Erythroblast (primary cell): ENCODE measurements at places on chromosomes 13 and 19.

DNA sequence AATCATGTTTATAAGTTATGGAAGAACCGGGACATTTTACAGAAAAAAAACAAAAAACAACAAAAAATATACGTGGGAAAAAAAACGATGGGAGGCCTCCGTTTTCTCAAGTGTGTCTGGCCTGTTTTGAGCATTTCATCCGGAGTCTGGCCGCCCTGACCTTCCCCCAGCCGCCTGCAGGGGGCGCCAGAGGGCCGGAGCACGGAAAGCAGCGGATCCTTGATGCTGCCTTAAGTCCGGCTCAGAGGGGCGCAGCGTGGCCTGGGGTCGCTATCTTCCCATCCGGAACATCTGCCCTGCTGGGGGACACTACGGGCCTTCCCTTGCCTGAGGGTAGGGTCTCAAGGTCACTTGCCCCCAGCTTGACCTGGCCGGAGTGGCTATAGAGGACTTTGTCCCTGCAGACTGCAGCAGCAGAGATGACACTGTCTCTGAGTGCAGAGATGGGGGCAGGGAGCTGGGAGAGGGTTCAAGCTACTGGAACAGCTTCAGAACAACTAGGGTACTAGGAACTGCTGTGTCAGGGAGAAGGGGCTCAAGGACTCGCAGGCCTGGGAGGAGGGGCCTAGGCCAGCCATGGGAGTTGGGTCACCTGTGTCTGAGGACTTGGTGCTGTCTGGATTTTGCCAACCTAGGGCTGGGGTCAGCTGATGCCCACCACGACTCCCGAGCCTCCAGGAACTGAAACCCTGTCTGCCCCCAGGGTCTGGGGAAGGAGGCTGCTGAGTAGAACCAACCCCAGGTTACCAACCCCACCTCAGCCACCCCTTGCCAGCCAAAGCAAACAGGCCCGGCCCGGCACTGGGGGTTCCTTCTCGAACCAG, 1.8 kb upstream of the APOE start:
- DNase-seq, result peak; percentile 87

- no peak for DNase-seq
These were observed 16.1 kb upstream of the TTYH1 start for GRCh38 chr19:54399189-54399588.

- DNase-seq, result no peak
These were observed 21.9 kb downstream of the LCP1 start for GRCh38 chr13:46160065-46160464.

DNA sequence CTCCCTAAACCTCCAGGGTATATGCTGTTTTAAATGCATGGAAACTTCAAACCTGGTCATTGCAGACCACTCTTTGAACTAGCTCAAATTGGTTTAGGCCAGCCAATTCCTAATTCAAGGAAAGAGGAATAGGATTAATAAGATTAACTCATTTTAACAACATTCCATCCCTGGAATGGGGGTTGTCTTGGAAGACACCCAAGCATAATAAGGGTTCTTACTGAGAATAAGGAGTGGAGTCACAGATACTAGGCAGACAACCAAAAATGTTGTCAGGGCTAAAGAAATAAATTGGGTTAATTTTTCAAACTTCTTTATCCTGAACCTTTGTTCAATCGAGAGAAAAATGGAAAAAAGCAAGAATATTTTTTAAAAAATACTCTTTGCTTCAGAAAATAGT, 186.2 kb downstream of the PCDH9 start:
- DNase-seq, result no peak

DNA sequence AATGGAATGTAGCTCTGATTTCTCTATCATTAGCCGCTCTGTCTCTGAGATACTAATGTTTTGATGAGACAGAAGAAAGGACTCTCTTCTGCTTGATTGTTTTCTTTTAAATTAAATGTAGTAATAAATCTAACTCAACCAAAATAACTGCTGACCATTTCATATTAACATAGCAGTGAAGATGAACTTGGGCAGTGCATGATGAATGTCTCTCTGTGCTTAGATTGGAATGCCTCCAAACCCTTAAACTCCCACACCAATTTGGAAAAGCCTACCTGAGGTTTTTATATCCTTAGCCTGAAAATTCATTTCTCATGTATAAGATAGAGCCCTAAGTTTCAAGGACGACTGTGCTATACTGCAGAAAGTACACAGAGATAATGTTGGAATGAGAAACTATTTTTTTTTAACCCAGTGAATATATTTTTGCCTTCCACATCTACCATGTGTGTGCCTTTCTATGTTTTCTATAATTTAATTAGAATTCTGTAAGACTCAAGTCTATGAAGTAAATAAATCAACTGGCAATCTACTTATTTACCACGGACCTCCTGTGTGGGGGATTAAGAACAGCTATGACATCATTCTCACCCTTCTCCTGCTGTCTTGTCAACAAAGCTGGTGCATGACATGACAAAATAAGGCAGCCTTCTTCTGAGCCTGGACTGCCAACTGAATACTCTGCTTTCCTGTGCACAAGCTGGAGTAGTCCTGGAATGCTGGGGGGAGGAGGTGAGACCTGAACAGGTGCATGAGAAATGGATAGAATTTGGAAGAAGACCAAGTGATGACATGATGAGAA, 155.5 kb downstream of the FGF9 start:
- no peak for DNase-seq

DNA sequence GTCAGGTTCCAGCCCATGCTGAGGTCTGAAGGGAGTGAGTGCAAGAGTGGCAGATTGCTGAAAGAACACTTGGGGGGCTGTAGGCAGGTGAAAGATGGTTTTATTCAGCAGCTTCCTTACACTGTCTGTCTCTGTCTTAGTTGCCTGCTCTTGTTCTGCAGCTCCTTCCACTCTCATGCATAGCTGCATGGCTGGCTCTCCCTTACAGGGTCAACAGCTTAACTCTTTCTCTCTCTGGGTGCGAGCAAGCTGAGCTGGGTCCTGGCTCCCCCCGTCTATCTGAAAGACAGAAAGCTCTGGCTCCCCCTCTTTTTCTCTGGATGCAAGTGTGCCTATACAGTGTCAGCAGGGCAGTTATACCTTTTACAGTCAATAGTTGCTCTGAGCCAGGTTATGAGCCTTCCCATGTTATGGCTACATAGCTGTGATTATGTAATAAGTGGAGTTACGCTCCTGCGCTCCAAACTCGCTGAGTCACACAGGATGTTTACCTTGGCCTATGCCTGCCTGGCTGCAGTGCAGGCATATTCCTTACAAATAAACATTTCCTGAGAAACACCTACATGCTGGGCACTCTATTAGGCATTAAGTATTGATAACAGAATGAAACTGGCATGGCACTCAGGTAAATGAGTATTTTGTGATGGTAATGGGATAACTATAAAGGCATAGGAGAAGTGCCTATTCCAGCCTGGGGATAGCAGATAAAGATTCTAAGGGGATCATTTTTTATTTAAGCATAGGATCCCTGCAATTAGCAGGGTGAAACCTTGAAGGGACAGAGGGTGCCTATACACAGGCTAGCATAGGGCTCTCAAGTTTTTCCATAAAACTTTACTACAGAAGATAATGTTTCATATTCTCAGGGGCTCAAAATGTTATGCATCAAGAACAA, 826.9 kb upstream of the PCDH9 start:
- DNase-seq, result no peak

- DNase-seq, result no peak
These were observed 6.2 kb downstream of the GFY start for GRCh38 chr19:49431330-49431749.

- DNase-seq, result no peak
These were observed 35.7 kb downstream of the DZIP1 start for GRCh38 chr13:95608640-95609323.

GRCh38 chr13:114275304-114275703, 6.1 kb upstream of the UPF3A start:
- no peak for DNase-seq

DNA sequence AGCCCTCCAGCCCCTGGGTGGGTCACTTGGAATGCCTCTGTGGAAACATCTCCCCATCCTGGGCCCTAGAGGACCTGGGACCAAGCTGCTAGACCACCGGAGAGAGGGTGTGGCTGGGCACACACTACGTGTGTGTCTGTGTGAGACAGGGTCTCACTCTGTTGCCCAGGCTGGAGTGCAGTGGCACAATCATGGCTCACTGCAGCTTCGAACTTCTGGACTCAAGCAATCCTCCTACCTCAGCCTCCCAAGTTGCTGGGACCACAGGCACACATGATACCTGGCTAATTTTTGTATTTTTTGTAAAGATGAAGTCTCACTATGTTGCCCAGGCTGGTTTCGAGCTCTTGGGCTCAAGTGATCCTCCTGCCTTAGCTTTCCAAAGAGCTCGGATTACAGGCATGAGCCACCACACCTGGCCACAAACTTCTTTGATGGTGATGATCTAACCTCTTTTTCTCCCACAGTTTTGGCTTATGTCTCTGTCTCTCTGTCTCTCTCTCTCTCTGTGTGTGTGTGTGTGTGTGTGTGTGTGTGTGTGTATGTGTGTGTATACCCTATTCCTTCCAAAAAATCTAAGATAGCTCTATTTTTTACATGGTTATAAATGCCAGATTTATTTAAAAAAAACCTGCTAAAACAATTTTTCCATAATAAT, 32.1 kb upstream of the SLC7A9 start:
- no peak for DNase-seq

- no peak for DNase-seq
These were observed 213.7 kb downstream of the RFC3 start for GRCh38 chr13:34031610-34032009.

GRCh38 chr19:32201636-32202051, 143.8 kb upstream of the ZNF507 start:
- DNase-seq, result no peak

DNA sequence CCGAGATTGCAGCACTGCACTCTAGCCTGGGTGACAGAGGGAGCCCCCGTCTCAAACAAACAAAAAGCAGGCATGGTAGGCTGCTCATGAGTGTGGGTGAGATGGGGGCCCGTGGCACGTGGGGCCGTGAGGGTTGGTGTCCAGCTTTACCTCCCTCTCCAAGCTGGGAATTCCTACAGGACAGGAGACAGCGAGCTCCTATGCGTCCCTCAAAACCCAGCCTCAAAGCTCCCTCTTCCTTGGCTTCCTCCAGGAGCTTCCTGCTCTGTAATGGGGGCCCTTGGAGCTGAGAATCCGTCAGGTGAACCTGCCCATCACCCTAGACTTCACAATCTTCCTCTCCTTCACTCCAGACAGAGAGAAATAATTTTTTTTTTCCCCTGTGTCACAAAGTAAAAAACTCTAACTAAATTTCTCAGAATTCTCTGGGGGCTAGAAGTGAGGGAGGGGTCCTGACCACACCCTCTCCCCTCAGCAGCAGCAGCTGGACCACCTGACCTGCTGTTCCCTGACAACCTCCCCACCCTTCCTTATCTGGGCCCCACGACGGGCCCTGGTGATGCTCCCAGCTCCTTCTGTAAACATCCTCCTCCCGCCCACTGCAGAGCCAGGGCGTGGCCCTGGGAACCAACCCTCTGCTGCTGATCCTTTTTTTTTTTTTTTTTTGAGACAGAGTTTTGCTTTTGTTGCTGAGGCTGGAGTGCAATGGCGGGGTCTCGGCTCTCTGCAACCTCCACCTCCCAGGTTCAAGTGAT, 22.1 kb upstream of the WDR18 start:
- DNase-seq, result peak; percentile 92

- no peak for DNase-seq
These were observed 712 bp upstream of the PDX1 start for GRCh38 chr13:27918918-27919658.

GRCh38 chr13:31209172-31209840, 9.5 kb downstream of the B3GLCT start:
- DNase-seq, result peak; percentile 78

GRCh38 chr13:78608688-78609463, 5.5 kb upstream of the POU4F1 start:
- peak; percentile 28 for DNase-seq

DNA sequence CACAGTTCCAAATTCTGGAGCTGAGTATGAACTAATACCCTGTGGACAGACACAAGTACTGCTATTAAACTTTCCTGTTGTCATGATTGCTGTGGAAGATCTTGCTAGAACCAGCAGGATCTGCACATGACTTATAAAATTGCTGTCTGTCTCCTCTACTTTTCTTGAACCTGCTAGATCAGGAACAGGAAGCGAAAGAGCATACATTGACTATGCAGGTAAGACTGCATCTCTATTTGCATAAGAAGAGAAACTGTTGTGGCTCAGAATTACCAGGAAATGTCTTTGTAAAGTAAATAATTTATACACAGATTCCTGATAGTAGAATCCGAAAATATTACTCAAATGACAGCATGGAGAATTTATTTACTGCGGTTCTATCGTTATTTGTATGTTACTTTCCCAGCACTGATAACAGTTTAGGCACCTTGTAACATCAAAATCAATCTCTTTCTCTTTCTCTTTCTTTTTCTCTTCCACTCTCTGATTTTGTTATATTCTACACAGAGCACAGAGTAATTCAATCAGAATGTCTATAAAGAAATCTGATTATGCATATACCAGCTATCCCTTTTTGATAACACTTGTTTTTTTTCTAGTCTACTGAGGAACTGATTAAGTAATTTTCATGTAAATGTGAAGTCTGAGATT, 226.5 kb downstream of the MYO16 start:
- no peak for DNase-seq

GRCh38 chr13:41900918-41901317, 60.0 kb downstream of the VWA8 start:
- DNase-seq, result no peak

DNA sequence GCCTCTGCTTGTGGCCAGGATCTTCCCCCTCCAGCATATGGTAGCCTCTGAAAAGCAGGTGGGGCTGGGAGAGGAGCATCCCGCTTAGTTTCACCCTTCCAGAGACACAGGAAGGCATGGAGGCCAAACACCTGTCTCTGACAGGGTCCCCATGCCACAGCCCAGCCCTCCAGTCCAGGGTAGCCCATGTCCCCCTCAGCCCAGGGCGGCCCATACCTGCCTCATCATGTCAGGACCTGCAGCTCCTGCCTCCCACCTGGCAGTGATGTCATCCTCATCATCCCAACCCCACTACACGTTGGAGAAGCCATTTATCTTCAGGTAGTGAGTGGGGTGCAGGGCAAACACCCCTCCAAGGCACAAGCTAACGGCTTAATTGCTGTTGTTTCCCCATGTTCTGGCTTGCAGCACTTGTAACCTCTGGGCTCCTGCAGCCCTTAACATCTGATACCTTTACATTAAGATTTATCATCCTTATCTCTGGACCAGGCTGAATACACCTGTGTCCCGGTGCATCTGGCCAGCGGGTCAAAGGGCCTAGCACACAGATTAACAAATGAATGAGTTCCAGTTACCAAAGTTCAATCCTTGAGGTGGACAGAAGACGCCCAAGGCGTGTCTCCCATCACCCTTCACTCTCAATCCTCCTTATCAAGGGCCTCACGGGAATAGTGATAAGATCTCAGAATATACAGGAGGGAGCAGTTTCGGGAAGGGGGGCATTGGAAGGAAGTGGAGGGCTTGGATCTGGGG, 22.2 kb downstream of the ZNF175 start:
- no peak for DNase-seq

DNA sequence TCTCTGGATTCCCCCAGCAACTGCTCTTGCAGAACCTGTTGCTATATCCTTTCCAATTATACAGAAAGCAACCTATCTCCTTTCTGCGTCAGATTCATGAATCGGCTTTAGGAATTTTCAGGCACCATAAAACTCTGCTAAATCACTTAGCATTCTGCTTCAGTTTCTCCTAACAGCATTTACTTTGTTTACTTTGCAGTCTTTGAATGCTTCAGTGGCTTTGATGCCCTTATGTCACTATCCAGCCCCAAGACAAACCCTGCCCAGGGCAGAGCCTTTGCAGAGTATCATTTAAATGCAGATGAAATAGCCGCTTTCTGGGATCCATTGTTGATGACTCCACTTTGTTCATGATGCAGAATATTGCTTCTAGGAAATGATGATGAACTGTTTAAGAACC, 43.1 kb downstream of the SLITRK1 start:
- DNase-seq, result no peak

GRCh38 chr19:48511321-48511731, 309 bp downstream of the LMTK3 start:
- no peak for DNase-seq
